ENCODE measurements at places on chromosomes 13 and 19. TPM values are rescaled to one million over a fixed set of nuclear protein-coding genes. Genes with fewer than 3 reads are reported as not detected.

GRCh38 chr13:40149611-40150274 is 494.3 kb downstream of the COG6 start:
- H3K4me3 ChIP-seq, result no peak overlapping the region
- no peak for DNase-seq
- H3K27me3 ChIP-seq, result no peaks in the 10 kb centered on the region
- no peak overlapping the region for H3K27ac ChIP-seq

DNA sequence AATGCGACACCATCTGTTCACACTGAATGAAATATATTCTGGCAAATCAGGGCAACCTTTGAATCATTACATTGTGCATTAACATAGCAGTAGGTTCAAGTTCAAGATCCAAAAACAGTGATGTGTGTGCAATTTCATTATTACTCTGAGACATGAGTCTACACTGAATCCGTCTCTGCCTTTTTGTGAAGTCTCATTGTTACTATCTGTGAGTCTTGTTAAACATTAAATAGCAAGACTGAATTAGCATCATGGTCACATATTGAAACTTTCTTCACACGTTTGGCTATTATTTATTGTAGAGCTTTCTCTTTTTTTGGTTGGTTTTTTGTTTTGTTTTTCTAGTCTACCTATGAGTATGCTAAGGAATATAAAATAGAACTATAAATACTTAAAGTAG is 117.1 kb upstream of the SLITRK5 start:
- H3K4me1 ChIP-seq, result no peaks in the 10 kb centered on the region
- H3K36me3 ChIP-seq, result no peaks in the 10 kb centered on the region
- no peaks in the 10 kb centered on the region for H3K27me3 ChIP-seq
- H3K4me3 ChIP-seq, result no peak overlapping the region

DNA sequence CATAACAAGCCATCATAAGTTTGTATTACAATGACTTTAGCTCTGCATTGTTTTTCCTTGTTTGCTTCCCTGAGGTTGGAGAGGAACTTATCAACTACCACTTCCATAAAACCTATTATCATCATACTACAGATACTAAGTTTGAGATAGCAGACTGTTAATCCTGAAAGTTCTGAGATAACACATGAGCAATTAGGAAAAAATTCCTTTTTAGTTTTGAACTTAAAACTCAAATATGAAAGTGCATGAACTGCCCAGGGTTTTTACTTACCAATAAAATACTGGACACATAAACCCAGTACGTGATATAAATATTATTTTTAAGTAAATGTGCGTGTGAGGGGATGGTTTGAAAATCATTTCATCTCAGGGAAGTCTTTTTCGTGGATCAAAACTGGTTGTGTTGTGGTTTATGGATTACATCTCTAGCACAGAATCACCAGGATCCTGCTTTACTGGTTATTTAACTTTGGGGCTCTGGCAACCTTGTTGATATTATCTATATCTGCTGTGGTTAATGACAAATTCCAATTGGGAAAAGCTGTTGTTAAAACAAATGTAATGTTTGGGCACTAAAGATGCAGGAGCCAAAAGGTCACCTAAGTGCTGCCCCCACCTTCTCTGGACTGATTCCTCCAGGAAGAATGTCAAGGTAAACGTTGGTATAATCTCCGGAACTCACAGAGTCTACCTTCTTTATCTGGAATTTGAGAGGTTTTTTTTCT is 12.4 kb downstream of the CDX2 start:
- peaks cover 2% of the 10 kb centered on the region for H3K4me1 ChIP-seq
- H3K4me3 ChIP-seq, result no peak overlapping the region
- peaks cover 100% of the 10 kb centered on the region for H3K27me3 ChIP-seq
- no peak for DNase-seq
- no peaks in the 10 kb centered on the region for H3K36me3 ChIP-seq

DNA sequence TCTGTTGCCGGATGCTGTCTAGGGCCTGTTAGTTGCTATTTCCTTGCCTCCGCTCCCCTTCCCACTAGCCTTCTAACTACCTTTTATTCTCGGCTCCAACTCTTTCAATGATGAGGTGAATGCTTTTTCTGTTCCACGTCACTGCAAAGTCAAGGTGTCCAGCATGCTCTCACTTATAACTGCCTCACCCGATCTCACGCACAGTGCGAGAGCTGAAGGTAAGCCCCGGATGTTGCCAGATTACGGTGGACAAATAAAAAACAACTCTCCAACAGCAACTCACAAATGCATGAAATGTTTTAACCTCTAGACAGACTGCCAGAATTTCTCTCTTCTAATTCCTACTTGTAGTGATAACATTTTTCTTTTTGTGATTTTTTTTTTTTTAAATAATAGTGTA is 169.9 kb downstream of the STK24 start:
- no peaks in the 10 kb centered on the region for H3K36me3 ChIP-seq
- H3K4me1 ChIP-seq, result no peaks in the 10 kb centered on the region
- DNase-seq, result no peak

DNA sequence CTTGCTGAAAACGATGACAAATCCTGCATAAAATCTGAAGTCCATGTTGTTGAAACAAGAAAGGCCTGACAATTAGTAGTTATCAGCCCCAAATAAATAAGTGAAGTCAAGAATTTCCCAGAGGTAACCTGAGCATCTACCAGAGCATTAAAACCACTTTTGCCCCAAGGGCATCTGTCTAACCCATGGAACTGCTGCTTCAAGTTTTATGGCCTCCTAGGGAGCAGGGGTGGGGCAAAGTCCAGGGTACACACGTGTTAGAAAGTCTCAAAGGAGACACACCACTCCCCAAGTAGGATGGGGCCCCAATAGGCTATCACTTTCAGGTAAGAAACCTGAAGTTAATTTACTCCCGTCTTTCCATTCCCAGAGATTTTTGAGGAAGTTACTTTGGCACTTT is 81.1 kb downstream of the CACNA1A start:
- H3K4me1 ChIP-seq, result peaks cover 12% of the 10 kb centered on the region
- H3K27me3 ChIP-seq, result no peaks in the 10 kb centered on the region
- no peak overlapping the region for H3K27ac ChIP-seq
- no peaks in the 10 kb centered on the region for H3K36me3 ChIP-seq

GRCh38 chr19:19550972-19551852 is 13.1 kb downstream of the CILP2 start:
- H3K27ac ChIP-seq, result no peak overlapping the region
- H3K36me3 ChIP-seq, result no peaks in the 10 kb centered on the region
- DNase-seq, result no peak
- no peaks in the 10 kb centered on the region for H3K4me1 ChIP-seq
- H3K4me3 ChIP-seq, result no peak overlapping the region

- no peak for DNase-seq
- H3K4me3 ChIP-seq, result no peak overlapping the region
- H3K27me3 ChIP-seq, result no peaks in the 10 kb centered on the region
- H3K4me1 ChIP-seq, result no peaks in the 10 kb centered on the region
- H3K36me3 ChIP-seq, result peaks cover 21% of the 10 kb centered on the region
These were observed 26.8 kb downstream of the PIAS4 start for GRCh38 chr19:4034048-4035017.

The CAMSAP3 gene
- total RNA-seq, result 10.6 TPM

The CCDC70 gene
- not detected for total RNA-seq

The CYP2F1 gene
- not detected for total RNA-seq

The ZNF471 gene
- total RNA-seq, result 1.7 TPM
